ENCODE measurements at places on chromosomes 11 and 22.

- DNase-seq, result peak; percentile 32
Measured at GRCh38 chr22:46068593-46069491, 81.5 kb upstream of the PPARA start.

GRCh38 chr11:68370211-68371111 lies 58.1 kb downstream of the LRP5 start:
- DNase-seq, result peak; percentile 66

GRCh38 chr11:34977089-34977912 lies 60.9 kb downstream of the PDHX start:
- DNase-seq, result no peak

- DNase-seq, result no peak
Measured at GRCh38 chr11:13009476-13009920, 382 bp downstream of the RASSF10 start.

DNA sequence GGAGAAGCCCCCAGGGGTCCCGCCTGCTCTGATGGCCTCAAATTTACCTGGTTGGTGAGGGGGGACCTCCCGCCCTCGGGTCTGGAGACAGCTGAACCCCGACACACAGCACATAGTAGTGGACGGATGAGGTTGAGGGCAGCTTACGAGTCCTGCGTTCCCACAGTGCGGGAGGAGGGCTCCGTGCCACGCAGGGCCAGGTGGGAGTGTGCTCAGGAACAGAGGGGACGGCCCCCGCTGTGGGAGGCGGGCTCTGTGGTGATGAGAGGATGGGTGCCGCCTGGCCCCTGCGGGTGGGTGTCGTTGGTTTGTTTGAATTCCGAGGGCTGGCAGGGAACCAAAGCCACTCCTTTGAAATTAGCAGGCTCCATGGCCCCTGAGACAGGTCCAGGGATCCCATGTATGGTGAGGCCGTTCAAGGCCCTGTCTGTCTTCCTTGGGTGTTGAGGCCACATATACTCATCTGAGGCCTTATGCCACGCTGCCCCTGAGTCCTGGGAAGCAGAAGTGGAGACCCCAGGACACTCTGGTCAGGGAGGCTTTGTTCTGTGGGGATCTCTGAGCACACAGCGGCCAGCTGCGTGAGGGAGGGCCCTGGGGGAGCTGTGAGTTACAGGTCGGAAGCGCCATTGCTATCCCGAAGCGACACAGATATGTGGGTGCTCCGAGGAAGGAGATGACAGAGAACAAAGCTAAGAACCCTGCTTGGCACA lies 21.9 kb downstream of the NADSYN1 start:
- DNase-seq, result no peak

DNA sequence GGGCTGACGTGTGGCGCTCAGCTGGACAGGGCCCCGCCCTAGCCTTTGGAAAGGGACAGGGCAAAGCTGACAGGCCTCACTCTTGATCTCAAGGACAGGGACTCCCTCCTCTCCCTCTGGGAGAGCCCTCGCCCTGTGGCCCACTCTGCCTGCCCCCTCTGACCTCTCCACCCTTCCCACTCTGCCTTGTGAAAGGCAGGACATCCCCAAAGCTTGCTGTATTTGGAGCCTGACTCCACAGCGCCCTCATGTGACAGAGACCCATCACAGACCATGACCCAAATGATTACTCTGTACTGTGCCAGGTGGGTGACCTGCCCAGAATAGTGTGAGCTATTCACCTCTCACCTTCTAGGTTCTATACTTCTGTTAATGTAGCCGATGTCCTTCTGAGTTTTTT lies 18.8 kb downstream of the P2RY2 start:
- peak; percentile 49 for DNase-seq

GRCh38 chr11:47514825-47515647 lies 37.9 kb downstream of the CELF1 start:
- no peak for DNase-seq

DNA sequence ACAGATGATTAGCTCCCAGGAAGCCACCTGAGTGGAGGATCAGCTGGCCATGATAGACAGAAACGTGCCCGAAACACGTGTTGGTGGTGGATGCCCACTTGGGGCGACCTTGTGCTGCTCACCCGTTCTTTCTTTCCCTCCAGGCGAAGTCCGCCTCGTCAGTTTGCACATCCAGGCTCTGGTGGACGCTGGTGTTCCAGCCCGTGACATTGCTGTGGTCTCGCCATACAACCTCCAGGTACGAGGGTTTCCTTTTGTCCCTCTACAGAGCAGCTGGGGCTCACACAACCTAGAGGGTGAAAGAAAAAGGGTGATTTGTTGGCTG lies 30.6 kb downstream of the IGHMBP2 start:
- no peak for DNase-seq

DNA sequence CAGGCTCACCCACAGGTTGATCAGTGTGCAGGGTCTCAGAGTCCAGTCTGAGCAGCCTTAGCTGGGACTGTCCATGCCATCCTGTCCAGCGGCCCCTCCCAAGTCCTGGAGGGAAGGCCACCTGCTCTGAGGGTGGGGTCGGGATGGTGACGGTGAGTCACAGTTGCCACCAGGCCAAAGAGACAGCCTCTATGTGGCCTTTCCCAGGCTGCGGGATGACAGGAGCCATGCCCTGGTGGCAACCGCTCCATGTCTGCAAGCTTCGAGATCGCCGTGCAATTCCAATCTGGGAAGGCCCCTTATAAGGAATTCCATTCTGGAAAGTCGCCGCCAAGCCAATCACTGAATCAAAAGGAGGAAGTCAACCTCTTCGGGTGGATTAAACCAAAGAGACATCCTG lies 47.5 kb downstream of the RTL6 start:
- DNase-seq, result no peak

DNA sequence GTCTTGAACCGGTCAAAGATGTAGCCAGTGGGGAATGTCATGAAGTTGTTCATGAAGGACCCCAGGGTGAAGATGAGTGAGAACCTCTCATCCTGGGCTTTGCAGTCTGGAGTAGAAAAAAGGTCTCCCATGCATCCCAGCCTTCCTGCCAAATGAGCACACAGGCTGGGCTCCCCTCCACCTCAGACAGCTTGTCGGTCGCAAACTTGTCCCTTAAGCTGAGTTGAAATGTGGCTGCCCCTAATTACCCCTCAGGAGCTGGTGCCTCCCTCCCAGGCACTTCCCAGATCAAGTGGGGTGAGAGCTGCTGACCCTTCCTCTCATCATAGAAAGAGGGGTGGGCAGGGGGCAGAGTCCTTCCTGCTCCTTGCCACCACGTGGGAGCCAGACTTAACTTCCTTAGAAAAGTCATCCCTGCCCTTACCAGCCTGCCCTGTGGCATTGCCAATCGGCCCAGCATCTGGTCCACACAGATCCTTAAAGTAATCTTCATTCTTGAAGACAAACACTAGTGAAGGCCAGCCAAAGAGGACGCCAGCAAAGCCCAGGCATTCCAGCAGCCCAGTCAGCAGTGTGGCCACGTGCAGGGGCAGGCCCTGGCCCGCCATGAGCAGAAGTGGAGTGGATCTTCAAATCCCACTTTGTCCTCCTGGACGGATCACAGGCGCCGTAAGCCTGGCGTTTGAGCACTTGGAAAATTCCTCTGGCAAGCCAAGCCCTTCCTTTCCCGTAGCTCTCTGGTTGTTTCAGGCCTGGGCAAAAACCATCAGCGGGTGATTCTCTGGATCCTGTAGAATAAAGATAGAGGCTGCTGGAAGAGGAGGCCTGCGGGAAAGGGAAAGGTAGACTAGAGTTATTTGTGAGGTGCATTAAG lies 1.1 kb downstream of the SLC43A3 start:
- DNase-seq, result no peak

DNA sequence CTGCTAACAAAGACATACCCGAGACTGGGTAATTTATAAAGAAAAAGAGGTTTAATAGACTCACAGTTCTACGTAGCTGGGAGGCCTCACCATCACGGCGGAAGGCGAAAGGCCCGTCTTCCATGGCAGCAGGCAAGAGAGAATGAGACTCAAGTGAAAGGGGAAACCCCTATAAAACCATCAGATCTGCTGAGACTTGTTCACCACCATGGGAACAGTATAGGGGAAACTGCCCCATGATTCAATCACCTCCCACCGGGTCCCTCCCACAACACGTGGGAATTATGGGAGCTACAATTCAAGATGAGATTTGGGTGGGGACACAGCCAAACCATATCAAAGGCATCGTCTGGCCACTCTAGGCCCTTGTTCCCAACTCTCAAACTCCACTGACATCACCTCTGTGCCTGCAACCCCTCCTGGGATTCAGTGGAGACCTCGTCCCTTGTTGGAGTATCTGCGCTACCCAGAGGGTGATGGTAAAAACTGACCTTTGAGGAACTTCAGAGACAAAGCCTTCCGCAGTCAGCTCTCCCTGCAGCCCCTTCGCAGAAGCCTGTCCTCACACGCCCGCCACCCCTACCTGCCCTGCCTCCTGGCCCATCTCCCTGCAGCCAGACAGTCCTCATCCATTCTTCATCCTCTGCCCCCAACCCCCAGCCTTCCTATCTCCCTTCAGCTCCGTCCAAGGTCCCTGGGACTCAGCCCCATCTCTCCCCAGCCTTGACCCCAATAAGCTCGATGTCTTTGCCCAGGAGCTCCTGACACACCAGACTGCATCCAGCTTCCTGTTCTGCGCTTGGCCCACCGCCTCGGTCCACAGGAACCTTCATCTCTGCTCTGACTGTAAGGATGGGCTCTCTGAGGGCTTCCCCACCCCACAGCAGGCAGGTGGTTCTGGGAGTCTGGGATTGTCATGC lies 15.8 kb downstream of the CCND1 start:
- no peak for DNase-seq

DNA sequence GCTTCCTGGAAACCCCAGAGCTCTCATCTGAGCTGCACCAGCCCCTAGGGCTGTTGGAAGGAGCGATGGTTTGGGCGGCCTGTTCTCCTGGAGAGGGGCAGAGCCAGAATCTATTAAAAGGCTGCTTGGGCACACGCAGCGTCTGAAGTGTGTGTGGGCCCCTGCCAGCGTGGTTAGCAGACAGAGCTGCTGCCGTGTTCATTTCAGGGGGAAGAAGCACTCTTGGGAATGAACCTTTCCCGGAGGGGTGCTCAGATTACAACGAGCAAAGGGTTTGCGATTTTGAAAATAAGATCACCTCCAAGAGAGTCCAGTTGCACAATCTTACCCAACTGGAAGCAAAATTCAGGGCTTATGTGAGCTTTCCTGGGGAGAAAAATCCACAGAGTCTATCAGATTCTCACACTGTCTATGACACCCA lies 12.9 kb downstream of the ANO1 start:
- no peak for DNase-seq

DNA sequence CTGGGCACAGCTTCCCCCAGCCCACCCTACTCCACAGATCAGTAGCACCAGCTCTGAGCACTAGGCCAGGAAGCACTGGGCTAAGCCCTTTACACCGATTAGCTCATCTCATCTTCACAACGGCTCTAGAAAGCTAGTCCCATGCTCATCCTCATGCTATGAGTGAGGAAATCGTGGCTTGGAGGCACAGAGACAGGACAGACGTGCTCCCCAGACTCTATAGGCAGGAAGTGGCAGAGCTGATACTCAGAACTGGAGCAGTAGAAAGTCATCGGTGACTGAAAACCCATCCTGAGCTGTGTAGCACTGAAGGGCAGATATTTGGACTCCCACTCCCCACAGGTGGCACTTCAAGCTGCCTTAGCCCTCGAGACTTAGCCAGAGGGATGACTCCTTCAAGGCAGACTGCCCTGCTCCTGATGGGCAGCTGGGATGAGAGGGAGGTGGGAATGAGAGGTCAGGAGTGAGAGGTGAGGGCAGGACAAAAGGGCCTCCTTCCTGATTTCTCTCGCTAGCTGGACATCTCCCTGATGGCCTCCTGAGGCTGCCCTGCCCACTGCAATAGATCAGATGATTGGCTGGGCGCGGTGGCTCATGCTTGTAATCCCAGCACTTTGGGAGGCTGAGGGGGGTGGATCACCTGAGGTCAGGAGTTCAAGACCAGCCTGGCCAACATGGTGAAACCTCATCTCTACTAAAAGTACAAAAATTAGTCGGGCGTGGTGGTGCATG lies 9.7 kb downstream of the CD5 start:
- peak; percentile 57 for DNase-seq

DNA sequence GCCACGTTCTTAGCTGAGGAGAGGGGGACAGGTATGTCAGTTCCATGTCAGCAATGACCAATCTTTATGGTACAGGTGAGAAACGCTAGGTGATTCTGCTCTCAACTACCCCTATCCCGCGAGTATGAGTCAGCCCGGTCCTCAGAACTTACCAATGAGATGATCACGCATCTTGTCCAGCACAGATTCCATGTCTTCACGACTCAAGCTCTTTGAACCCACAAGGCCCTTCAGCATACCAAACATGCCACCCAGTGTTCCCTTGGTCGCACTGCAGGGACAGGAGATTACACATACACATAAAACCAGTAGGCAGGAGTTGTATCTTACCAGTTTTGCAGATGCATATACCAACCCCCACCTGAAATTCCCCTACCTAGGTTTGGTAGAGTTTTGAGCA lies 2.9 kb downstream of the SRPRA start:
- DNase-seq, result no peak

DNA sequence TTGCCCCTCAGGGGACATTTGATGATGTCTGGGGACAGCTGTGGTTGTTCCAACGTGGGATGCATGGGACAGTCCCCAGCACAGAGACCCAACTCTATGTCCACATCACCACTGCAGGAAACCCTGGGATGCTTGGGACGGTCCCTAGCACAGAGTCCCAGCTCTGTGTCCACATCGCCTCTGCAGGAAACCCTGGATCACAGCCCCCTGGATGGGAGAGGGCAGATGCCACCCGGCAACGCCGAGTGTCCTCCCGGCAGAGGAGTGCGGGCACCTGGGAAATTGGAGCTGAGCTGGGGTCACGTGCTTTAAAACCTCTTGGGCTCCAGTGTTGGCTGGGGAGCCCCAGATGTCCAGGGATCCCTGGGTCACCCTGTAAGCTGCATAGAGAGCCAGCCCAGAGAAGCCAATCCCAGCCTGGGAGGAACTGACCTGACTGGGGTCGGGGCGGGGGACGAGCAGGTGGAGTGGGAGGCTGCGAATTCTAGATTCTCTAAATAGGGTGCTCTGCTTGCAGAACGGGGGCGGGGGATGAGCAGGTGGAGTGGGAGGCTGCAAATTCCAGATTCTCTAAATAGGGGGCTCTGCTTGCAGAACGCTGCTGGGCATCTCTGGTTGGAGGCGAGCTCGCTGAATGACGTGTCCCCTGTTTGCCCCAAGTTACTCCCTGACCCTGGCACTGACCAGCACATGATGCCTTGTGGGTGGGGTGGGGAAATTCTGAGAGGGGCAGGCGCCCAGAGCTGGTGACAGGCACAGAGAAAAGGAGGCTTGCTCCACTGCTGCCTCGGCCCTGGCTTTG lies 1197.8 kb downstream of the BRD1 start:
- no peak for DNase-seq

GRCh38 chr22:35597692-35598395 lies 19.3 kb downstream of the MB start:
- DNase-seq, result no peak
